Endothelial cell of umbilical vein (primary cell): ENCODE measurements at places on chromosomes 5 and 9. TPM values are rescaled to one million over a fixed set of nuclear protein-coding genes. Genes with fewer than 3 reads are reported as not detected.
A peak's percentile ranks its signal among the peaks of the same experiment; 100 is the strongest.

GRCh38 chr9:130712564-130713285 lies 19.1 kb downstream of the EXOSC2 start:
- DNase-seq = peak; percentile 98
- peak overlapping the region; percentile 81 for H3K27ac ChIP-seq
- H3K27me3 ChIP-seq = no peaks in the 10 kb centered on the region
- H3K36me3 ChIP-seq = no peaks in the 10 kb centered on the region
- peak overlapping the region; percentile 81 for H3K4me3 ChIP-seq

DNA sequence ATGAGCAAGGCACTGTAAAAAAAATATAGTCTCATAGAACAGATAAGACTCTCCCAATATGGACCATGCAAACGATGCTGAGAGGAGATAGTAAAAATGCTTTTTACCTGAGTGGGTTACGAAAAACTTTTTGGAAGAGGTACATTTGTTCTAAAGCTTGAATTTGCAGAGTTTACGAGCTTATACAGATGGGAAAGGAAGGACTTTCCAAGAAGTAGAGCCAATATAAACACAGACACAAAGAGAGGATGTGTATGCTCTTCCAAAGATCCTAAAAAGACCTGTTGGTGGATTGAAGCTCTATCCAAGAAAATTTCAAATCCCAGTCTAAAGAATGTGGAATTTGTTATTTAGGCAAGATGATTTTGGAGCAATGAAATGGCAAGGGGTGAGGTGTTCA lies 127.1 kb upstream of the SLCO6A1 start:
- no peak overlapping the region for H3K4me3 ChIP-seq
- H3K27me3 ChIP-seq = peaks cover 4% of the 10 kb centered on the region
- no peak overlapping the region for H3K27ac ChIP-seq
- peaks cover 2% of the 10 kb centered on the region for H3K4me1 ChIP-seq
- DNase-seq = no peak

The ARHGEF28 gene
- total RNA-seq = 108 and 116 TPM in 2 replicates

GRCh38 chr9:18837402-18837801 lies 195.6 kb downstream of the SAXO1 start:
- no peak overlapping the region for H3K4me3 ChIP-seq
- no peak overlapping the region for H3K27ac ChIP-seq
- H3K36me3 ChIP-seq = no peaks in the 10 kb centered on the region

- no peak for DNase-seq
- H3K27ac ChIP-seq = peak overlapping the region; percentile 79
- H3K4me3 ChIP-seq = peak overlapping the region; percentile 79
- no peaks in the 10 kb centered on the region for H3K27me3 ChIP-seq
- no peaks in the 10 kb centered on the region for H3K36me3 ChIP-seq
- H3K4me1 ChIP-seq = peaks cover 6% of the 10 kb centered on the region
Observed at GRCh38 chr5:157143127-157143971, 684 bp upstream of the MED7 start.
